ENCODE measurements at places on chromosomes 2 and 18.

- no peak for DNase-seq
Measured at GRCh38 chr18:1480309-1480708, 575.6 kb downstream of the ADCYAP1 start.

DNA sequence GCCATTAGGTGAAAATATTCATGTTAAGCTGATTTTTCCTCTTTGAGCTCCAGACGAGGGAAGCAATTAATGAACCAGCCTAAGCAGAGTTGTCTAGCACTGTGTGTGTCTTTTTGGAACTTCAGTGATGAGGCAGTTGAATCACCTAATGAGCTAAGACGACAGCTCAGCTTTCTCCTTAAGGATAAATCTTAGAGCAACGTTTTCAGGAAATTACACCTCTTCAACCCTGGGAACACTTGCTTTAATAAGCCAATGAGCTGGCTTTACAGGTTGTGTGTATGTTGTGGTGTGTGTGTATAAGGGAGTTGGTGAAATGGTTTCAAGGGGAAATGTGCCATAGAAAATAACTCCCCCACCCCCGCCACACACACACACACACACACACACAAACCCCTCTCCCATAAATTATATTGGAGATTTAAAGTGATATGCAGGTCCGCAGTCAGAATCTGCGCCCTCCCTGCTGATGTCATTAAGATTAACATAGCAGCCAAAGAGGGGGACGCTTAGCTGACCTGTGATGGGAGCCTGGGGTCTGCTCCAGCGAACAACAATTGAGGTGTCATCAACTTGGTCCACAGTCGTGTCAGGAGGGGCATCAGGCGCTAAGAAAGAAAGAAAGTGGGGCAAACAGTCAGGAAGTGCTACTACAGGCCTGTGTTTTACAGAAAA lies 28.1 kb downstream of the FN1 start:
- no peak for DNase-seq

DNA sequence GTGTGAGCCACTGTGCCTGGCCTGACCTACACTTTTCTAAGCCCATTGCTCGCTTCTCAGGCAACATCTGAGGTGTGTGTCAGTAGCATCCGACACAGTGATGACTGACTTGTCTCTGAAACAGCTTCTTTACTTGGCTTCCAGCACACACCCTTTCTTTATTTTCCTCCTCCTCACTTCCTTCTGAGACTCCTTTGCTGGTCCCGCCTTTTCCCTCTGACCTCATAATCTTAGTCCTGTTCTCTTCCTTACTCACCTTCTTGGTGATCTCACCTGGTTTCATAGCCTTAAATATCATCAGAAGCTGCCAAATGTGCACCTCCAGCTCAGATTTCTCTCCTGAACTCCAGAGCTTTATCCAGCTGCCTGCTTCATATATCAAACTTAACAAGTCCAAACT lies 66.6 kb upstream of the PELI1 start:
- no peak for DNase-seq

GRCh38 chr2:234686088-234686890 lies 189.4 kb upstream of the ARL4C start:
- DNase-seq: no peak

- DNase-seq: no peak
Measured at GRCh38 chr2:100104718-100105677, 37.4 kb downstream of the AFF3 start.

- DNase-seq: no peak
Measured at GRCh38 chr2:29157131-29157530, 41.9 kb downstream of the CLIP4 start.

DNA sequence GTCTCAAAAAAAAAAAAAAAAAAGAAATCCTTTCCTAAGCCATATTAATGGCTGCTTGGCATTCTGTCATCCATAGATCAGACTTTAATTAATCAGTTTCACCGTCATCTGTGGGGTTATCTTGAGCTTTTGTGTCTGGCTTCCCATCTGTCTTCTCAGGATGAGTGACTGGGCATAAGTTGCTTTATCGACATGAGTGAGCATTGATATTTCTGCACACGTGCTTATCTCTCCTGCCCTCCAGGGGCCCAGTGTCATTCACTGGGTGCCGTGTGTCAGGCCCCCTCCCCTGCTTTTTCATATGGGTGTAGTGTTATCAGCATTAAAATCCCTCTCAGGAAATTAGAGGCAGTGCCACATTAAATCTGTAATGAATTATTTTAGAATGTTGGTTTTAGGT lies 65.6 kb downstream of the SH3BP4 start:
- no peak for DNase-seq

GRCh38 chr2:190418727-190419126 lies 10.6 kb downstream of the MFSD6 start:
- no peak for DNase-seq

DNA sequence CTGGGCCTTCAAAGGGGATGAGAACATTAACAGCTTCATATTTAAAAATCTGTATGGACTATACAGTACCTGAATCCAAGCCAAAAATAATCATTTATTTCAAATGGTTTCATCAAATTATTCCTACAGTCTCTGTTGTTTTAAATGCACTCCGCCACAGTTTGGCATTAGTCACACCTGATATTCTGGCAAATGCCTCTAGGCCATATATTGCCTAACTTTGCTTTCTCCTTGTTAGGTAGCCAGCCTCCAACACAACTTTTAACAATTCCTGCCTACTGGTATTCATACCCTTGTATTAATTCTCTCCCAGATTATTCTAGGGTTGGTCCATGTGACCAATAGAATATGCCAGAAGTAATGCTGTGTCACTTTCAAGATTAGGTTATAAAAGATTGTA lies 146.6 kb upstream of the FANCL start:
- no peak for DNase-seq

DNA sequence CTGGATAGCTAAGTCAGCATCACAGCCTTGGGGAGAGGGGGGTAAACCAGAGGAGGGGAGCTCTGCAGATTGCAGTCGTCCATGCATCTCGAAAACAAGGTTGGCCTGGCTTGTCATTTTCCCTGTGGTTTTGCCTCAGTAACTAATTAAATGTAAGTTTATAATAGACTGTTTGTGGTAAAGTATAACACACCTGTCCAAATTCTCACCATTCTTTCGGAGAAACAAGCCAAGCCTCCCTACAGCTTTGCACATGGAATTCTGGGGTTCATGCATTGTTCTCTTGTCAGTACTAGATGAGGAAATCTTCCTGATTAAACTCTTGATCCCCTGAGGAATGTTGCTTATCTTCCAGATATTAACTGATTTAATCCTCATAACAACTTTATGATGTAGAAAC lies 1065.2 kb upstream of the FAM98A start:
- no peak for DNase-seq

- DNase-seq: no peak
Measured at GRCh38 chr2:120887320-120887697, 151.6 kb downstream of the GLI2 start.

DNA sequence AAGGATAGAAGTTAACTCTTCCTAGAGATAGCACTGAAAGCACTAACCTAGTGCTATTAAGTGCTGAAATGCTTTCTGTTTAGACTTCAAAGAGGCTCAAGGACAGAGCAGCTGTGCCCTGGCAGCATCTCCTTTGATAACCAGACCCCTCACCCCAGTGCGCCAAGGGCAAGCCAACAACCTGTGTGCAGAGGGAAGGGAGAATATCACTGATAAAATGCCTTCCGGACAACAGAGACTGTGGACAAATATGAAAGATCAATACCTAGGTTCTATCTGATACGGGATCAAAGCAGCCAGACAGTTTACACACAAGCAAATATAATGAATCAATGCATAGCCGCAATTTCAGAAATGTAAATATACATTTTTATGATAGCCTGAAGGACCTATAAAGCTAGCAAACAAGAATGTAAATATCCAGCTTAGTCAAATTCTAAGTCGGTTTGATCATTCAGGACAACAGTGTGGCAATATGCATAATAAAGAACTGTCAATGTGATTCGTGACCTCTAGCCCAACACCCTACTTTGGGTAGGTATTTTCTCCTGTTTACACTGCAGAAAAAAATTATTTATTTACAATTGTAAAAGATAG lies 91.8 kb upstream of the RFX8 start:
- no peak for DNase-seq

- DNase-seq: no peak
Measured at GRCh38 chr2:73640511-73640911, 1.7 kb downstream of the NAT8 start.

GRCh38 chr18:35662293-35663062 lies 80.9 kb downstream of the GALNT1 start:
- no peak for DNase-seq

GRCh38 chr2:238141541-238142318 lies 3.3 kb downstream of the KLHL30 start:
- DNase-seq: peak; percentile 8

GRCh38 chr2:232628466-232629128 lies 4.8 kb upstream of the EFHD1 start:
- no peak for DNase-seq

GRCh38 chr2:151973901-151974199 lies 125.0 kb downstream of the CACNB4 start:
- DNase-seq: no peak

DNA sequence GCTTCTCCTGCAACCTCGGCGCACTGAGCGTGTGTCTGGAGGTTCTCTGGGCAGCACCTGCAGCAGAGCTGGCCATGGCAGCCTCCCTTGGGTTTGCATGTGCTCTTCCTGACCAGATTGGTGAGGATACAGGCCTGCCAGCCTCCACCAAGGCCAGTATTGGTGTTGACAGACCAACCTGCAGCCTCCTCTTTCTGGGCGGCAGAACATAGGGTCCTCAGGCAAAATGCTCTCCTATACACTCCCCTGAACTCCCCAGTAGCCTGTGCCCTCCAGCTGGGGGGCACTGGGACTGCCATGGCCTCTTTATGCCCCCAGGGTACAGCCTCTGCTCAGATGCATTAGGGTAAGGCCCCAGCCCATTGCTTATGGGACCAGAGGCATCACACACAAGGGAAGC lies 131.9 kb upstream of the SPRED2 start:
- DNase-seq: no peak

DNA sequence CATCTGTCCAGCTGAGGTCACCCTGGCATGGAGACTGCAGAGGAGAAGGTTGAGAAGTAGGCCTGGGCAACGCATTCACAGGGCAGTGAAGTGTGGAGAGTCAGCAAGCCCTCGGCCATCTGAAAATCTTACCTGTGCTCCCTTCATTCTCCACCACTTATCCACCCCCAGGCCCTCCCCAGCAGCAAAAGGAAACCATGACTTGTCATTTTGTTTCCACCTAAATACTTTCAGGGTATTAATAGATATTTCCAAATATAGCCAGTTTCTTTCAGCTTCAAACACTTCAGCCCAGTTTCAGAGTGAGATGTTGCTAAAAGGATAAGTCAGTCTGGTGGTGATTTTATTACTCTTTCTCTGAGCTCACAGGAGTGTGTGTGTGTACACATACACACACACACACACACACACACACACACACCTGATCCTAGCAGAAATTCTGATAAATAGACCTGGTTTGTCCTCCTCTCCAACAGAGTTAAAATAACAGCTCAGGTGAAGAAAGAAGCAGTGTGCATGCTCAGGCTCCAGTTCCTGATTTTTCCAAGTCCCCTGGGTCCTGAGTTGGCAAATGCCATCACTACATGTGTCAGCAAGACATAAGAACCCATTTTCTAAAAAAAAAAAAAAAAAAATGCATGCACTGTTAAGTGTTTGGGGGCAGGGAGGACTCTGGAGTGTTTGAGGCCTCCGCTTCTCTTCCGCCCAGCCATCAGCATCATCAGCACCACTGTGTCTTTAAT lies 82.8 kb downstream of the LOXHD1 start:
- no peak for DNase-seq

GRCh38 chr2:74690571-74690970 lies 36.5 kb downstream of the SEMA4F start:
- no peak for DNase-seq

- no peak for DNase-seq
Measured at GRCh38 chr2:16020389-16021008, 80.1 kb downstream of the MYCN start.

DNA sequence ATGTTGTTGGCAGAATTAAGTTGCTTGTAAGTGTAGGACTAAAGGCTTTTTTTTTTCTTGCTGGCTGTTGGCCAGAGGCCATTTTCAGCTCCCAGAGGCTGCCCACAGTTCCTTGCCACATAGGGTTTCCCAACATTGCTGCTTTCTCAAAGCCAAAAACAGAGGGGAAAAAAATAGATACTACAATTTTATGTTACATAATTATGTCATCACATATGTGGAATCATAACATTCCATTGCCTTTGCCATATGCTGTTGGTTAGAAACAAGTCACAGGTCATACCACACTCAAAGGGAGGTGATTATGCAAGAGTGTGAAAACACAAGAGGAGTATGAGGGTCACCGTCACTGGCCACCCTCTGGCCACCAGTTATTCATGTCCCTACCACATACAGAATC lies 154.5 kb downstream of the RTN4 start:
- DNase-seq: no peak

DNA sequence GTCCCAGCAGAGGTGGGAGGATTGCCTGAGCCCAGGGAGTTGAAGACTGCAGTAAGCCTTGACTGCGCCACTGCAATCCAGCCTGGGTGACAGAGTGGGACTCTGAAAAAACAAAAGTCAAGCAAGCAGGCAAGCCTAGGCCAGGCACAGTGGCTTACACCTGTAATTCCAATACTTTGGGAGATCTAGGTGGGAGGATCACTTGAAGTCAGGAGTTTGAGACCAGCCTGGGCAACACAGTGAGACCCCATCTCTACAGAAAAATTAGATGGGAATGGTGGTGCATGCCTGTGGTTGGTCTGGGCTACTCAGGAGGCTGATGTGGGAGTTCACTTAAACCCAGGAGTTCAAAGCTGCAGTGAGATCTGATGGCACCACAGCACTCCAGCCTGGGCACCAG lies 28.6 kb downstream of the STARD7 start:
- DNase-seq: no peak

DNA sequence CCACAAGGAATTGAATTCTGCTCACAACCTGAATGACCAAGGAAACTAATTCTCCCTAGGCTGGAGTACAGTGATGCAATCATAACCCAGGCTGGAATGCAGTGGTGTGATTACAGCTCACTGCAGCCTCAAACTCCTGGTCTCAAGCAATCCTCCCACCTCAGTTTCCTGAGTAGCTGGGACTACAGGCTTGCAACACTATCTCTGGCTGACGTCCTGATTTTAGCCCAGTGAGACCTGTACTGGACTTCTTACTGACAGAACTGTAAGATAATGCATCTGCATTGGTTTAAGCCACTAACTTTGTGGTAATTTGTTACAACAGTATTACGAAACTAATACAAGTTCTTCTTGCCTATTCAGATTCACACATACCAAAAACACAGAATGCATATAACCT lies 9.5 kb upstream of the KDSR start:
- no peak for DNase-seq

DNA sequence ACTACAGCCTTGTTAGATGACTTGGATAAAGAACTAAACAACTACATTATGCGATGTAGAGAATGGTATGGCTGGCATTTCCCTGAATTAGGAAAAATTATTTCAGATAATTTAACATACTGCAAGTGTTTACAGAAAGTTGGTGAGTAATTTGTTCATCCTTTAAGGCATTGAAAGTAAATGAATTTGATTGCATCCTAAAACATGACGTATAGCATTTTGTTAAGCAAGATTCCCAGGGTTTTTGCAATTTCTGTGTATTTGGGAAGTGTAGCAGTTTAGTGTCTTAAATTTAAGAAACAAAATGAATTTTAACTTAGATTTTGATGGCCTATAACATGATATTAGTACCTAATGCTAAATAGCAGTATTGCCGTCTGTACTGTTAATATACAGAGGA lies 24.8 kb downstream of the NOP58 start:
- DNase-seq: no peak

- no peak for DNase-seq
Measured at GRCh38 chr18:74248595-74248994, 43.2 kb downstream of the CYB5A start.

- no peak for DNase-seq
Measured at GRCh38 chr18:2179498-2180183, 391.7 kb downstream of the METTL4 start.
